Mammary epithelial cell (primary cell): ENCODE measurements at places on chromosomes 2 and 18. TPM values are rescaled to one million over a fixed set of nuclear protein-coding genes. Genes with fewer than 3 reads are reported as not detected.

The HOXD8 gene
- total RNA-seq, result not detected

The RAB11FIP5 gene
- total RNA-seq, result 34.0 and 36.0 TPM in 2 replicates

The FAM237A gene
- total RNA-seq, result not detected

The FEV gene
- not detected in 2 replicates for total RNA-seq

The LBX2 gene
- total RNA-seq, result not detected

The ABHD1 gene
- not detected in 2 replicates for total RNA-seq

The DNAH6 gene
- total RNA-seq, result 0.45 TPM in 1 of 2 replicates, not detected in the other

The CPLX4 gene
- not detected in 2 replicates for total RNA-seq

The ZAP70 gene
- 0.17 TPM for total RNA-seq

The NRP2 gene
- total RNA-seq, result 58.8 and 65.4 TPM in 2 replicates

The TXNDC2 gene
- not detected for total RNA-seq
